ENCODE measurements at places on chromosomes 3 and 15.

GRCh38 chr15:84889991-84890669, 5.7 kb downstream of the SLC28A1 start:
- no peak for DNase-seq

DNA sequence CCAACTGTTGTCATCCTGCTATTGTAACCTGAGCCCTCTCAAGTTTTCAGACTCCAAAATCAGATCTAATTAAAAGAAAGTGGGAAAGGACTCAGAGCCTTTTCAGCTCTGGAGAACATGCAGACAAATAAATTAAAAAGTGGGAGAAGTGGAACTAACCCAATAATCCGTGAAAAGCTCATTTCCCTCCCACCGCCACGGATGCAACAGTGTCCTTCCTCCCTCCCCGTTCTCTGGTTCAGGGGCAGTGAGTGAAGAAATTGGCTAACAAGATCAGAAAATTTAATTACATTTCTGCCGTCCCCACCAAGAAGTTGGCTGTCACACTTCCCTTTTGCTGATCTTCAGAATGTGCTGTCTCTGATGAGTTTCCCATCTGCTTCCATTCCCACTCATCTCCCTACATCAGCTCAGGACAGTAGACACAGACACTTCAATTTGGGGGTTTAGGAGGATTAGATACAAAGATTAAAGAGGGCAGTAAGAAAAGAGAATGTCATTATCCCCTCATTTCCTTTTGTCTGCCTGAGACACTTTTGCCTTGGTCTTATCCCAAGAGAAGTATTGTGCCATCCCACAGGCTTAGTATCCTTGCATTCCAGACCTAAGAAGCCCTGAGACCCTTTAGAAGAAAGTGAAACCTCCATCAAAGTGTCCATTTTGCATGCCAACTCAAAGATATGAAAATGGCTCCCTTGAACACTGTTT, 335.7 kb upstream of the PPP2R3A start:
- no peak for DNase-seq

DNA sequence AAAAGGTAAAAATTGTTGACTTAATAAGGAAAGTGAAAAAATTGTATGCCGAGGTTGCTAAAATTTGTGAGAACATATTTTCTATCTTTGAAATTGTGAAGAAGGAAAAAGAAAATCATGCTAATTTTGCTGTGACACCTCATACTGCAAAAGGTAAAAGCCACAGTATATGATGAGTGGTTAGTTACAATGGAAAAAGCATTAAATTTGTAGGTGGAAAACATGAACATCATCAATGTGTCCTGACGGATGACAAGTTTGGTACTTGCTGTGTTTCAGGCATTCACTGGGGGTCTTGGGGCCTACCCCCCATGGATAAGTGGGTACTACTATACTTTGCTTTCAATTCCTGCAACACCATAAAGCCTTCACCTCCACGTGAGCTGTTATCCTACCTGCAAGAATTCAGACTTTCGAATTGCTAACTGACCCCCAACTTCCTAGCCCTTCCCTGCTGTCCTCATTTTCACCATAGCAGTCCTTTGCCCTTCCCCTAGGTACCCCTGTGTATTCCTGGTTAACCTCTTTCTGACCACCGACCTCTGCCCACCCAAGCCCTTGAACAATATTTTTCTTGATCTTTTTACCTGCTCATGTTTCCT, 62.4 kb downstream of the RAB7A start:
- DNase-seq: no peak

DNA sequence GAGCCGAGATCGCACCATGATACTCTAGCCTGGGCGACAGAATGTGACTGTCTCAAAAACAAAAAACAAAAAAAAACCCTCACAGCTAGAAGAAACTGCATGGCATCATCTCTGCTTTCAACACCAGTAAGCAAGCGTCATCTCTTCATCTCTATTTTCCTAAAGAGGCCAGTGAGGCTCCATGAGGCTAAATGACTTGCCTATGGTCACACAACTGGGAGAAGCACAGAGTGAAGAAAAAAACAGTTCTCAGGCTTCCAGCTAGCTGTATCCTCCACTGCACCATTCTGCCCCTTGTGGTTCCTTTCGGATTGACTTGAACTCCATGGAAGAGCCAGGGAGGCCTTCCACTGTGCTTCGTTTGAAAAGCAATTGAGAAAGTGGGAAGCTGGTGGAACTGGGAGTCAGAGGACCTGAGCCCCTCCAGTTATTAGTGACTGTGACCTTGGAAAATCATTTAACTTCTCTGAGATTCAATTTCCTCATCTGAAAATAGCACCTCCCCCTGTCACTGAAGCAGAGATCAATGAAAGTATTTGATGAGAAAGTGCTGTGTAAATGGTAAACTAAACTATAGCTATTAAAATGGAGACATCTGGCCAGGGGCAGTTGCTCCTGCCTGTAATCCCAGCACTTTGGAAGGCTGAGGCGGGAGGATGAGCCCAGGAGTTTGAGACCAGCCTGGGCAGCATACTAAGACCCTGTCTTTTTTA, 32.1 kb upstream of the DENND4A start:
- peak; percentile 19 for DNase-seq

DNA sequence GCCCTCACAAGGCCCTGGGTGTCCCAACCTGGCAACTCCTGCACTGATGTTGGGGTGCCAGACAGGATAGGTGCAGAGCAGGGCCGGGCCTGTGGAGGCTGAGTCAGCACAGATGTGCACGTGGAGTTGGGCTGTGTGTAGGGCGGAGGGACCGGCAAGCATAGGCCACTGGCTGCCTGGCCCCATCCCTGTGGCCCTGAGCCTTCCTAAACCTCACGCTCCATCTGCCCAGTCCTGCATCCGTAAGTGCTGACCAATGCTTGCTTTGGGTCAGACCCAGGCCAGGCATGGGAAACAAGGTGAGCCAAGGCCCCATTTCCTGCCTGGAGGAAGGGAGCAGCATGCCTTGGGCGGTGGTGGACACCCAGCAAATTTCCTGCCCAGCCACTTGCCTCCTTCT, 5.8 kb upstream of the IQSEC1 start:
- DNase-seq: no peak

DNA sequence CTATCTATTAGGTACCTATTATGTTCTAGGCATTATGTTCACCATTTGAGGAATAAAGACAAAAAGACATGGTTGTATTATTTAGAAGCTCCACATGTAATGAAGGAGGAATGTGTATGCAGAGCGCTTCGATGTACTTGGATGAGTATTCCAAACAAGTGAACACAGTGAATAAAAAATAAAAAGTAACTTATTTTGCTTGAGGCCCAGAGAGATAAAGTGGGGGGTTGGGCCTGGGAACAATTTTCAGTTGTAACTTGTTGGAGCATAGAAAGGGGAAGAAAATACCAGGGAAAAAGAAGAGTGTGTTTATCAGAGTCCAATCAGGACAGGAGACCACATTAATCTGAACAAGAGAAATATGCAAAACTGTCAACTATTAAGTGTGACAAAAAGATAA, 445.7 kb upstream of the BCHE start:
- DNase-seq: no peak

DNA sequence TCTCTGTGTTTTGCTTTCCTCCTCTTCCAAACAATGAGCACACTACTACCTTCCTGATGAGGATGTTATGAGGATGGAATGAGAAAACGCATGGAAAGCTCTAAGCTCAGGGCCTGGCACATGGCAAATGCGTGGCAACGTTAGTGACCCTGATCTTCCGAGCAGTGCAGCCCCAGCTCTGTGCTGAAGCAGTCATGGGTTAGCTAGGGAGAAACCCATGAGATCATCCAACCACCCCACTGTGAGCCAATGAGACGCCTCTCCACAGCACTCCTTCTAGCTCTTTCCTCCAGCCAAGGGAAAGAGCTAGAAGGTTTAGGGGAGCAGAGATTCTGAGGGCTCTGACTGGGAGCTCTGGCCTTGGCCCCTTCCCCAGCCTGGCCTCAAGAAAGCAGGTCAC, 4.5 kb downstream of the CPN2 start:
- DNase-seq: no peak

- no peak for DNase-seq
Observed at GRCh38 chr3:59611649-59612443, 562.0 kb upstream of the CFAP20DC start.

- DNase-seq: no peak
Observed at GRCh38 chr3:43255662-43256061, 30.7 kb upstream of the SNRK start.

- no peak for DNase-seq
Observed at GRCh38 chr3:152513301-152513960, 244.7 kb downstream of the MBNL1 start.
